ENCODE measurements at places on chromosomes 1 and 21. TPM values are rescaled to one million over a fixed set of nuclear protein-coding genes. Genes with fewer than 3 reads are reported as not detected.
A peak's percentile ranks its signal among the peaks of the same experiment; 100 is the strongest.

- DNase-seq, result peak; percentile 7
Measured at GRCh38 chr21:45295576-45296365, 8.1 kb upstream of the POFUT2 start.

DNA sequence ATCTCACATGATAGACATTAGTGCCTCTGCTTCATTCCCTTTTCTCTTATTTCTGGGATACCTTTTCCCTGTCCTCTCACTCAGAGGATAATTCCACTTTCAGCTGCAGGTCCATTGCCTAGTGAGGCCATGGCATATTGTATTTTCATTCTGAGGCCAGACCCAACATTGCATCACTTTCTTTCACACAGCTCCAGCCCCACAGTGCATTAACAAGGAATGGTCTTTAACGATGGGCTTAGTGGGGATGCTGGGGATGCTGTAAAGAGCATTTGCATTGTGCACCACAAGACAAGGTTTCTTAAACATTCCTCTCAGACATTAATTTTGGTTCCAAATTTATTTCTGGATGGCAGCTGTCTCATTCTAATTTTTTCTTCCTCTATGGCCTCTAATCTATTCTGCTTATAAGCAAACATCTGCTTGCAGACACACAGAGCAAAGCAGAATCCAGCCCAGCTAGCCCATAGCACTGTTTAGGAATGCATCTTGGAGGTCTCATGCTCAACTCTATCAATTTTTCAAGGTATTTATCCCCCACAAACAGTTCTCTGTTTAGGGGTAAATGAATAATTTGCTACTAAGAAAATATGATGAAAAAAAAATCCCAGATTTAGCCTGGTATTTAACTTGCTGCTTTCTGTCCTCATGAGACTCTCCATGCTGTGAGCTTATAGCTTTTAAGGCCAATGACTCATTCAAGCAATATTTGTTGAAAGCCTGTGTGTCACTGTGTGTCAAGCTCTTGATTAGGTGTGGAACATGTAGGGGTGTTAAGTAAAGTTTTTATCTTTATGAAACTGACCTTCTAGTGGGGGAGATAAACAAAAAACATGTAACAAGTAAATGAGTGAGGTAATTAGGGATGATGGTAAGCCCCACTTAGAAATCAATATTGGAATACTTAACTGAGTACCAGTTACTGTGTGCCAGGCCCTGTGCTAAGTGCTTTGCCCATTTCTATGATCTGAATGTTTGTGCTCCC is 44.5 kb upstream of the CCDC190 start:
- no peak for DNase-seq

GRCh38 chr1:41006942-41007865 is 14.3 kb downstream of the SLFNL1 start:
- no peak for DNase-seq

- no peak for DNase-seq
Measured at GRCh38 chr1:234899041-234899729, 229.5 kb downstream of the TOMM20 start.

- no peak for DNase-seq
Measured at GRCh38 chr1:201783572-201783971, 45.4 kb upstream of the IPO9 start.

DNA sequence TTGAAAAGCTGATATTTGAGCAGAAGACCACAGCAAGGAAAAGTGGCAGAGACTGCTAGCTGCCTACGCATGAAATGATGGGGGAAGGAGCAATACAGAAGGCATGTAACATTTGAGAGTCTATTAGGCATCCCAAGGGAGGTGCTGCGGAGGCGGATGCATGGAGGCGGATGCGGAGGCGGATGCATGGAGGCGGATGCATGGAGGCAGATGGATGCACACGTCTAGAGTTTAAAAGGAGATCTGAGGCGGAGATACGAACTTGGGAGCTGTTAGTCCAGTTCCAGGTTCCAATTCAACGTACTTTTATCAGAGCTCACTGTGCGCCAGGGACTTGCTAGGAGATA is 744 bp upstream of the DDX20 start:
- peak; percentile 24 for DNase-seq

- DNase-seq, result no peak
Measured at GRCh38 chr1:212106286-212106792, 70.8 kb downstream of the DTL start.

GRCh38 chr1:33093004-33093403 is 12.1 kb downstream of the AZIN2 start:
- no peak for DNase-seq

DNA sequence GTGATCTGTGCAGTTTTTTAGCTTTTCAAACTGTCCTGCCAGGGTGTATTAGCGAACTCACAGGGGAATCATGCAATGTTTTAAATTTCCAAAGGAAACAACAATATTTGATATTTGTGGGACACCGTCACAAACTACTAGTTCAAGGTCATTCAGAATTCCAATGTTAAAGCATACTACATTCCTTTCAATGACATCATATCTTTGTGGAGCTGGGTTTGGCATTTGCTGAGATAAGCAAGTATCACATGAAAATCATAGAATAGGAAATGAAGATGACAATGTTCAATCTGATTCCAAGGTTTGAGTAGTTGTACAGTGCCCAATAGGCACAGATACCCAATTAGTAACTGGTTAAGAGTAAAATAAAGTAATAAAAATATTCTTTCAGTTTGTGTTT is 35.6 kb downstream of the NUF2 start:
- no peak for DNase-seq

GRCh38 chr1:227416156-227416830 is 98.0 kb upstream of the CDC42BPA start:
- DNase-seq, result no peak

- no peak for DNase-seq
Measured at GRCh38 chr1:243399561-243400155, 143.8 kb downstream of the SDCCAG8 start.

- DNase-seq, result no peak
Measured at GRCh38 chr1:235199441-235199840, 38.4 kb upstream of the RBM34 start.

DNA sequence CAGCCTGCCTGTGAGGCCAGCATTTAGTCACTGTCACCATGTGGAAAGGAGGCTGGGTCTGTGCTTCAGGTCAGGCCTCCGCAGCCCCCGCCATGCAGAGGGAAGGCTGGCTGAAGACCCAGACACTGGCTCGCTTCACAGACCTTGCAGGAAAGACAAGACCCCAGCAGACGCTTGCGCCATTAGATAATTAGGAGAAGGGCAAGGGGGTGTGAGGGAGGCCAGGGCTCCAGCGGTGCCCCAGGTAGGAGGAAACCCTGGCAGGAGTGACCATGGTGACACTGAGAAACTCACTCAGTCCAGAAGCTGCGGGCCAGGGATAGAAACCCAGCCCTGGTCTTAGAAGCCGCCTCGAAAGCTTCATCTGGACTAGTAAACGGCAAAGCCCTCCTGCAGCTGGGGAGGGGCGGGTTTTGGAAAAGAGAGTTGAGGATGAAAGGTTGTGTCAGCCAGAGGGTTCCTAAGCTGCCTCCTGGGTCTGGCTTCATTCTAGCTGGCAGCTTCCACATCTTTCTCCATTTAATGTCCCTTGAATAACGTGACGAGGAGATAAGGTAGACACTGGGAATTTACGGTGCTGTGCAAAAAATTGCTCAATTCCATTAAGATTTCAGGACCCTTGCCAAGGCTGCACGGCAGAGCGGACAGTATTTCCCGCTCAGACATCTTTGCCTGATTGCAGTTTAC is 294.1 kb upstream of the VAMP3 start:
- no peak for DNase-seq

GRCh38 chr1:67815303-67816094 is 17.8 kb downstream of the GNG12 start:
- DNase-seq, result peak; percentile 52

DNA sequence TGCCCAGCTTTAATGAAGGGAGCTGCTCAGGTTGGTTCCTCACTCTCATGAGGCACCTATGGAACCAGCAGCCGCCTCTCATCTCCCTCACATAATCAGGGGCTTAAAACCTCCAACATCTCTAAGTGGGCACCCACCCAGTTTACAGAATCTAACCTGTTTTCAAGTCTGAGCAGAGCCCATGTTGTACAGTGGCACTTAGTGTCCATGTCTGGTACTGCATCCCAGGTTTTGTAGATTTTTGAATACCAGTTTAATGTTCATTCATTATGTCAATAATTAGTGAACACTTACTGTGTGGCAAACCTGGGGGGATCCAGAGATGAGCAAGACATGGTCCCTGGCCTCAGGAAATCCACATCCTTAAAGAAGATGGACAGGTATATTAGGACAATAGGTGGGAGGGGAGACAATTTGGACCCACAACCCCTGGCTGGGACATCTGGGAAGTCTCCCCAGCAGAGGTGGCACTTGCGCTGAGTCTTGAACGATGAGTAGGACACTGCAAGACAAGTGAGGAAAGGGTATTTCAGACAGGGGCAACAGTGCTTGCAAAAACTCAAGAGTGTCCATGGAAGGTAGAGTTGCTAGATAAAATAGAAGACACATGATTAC is 83.3 kb downstream of the LACTBL1 start:
- no peak for DNase-seq

DNA sequence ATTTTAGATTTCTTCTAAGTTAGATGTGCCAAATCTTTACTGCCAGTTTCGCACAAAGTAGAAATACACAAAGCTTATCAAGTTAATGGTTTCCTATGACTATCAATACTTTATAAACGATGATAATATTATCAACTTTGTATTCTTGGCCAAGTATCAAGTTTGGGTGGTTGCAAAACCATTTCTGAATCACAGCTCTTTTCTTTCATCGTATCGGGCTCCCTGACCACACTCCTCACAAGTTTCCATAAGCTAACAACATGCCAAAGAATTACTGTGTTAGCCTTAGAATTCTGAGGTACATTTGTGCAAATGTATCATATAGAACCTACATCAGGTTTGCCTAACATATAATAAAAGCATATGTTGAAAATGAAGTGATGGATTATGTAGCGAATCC is 311.0 kb downstream of the KCTD3 start:
- no peak for DNase-seq

DNA sequence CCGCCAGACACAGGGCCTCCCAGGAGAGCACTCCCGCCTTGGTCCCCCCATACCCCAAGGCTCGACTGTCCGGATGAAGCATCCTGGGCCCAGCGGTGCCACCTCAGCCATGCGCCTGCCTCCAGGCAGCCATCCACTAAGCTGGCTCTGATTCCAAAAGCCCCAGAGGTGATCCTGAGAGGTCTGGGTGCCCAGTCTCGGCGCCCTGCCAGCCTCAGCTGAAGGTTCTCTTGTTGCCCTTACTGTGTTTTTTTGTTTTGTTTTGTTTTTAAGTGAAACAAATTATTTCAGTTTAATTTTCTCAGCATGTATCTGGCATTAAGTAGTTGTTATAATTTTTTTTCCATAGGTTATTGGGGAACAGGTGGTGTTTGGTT is 44.9 kb downstream of the NUAK2 start:
- no peak for DNase-seq

DNA sequence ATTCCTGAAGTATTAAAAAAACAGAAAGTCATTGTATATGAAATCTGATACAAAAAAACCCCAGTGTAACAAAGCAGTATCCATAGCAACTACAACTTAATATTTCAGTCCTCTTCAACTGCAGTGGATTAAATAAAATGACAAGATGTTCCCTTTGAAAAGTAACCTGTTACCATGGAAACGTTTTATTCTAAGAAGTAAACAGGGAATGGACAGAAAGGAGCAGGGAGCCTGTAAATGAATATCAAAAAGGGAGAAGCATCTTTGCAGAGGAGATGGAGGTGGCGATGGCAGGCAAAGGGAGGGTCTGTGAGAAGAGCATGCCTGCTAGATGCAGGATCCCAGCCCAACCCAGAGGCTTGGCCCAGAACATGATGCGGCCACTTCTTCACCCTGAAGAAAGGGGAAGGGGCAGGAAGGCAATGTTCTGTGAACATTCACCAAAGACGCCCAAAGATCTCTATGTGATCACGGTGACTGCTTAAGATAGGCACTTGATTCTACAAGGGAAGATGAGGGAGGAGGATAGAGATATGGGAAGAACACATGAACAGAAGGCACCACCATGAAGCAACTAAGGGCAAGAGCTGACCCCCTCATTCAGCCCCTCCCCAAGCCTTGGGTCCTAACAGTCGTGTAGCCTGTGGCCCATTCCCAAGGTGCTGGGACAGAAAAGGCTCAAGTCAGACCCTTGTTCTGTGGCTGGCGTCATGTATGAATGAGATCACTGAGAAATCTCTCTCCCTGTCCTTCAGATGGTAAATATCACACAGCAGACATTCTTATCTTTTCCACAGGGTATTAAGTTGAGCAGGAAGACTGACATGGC is 200.0 kb downstream of the SLC45A1 start:
- no peak for DNase-seq

DNA sequence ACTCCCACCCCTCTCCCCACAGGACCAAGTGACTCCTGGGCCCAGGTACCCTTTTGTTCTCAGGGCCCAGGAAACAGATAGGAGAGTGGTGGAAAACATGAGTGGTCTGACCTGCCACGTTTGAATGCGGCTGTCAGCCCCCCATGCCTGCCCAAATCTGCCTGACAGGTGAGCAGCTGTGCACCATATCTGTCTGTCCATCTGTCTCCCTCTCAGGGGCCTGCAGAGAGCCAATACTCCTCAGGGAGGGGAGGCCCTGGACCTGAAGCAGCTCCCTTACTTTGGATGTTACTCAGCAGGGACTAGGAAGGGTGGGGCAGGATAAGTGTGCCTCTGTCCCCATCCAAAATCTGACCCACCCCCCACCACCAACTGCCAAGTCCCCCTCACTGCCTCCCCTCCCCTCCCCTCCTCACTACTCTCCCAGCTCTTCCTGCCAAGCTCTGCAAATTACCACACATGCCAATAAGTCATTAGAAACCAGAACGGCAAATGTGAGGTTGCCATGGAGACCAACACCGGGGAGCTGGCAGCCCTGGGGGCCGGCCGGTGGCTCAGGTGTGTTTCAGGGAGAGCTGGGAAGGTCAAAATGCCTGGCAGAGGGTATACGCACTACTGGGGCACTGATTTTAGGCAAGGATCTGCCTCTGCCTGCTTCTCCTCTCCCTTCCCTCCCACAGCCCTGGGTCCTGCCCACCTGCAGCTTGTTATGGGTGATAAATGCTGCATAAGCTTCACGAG is 11.5 kb downstream of the LRRN2 start:
- no peak for DNase-seq

- DNase-seq, result no peak
Measured at GRCh38 chr1:223355699-223356098, 8.3 kb downstream of the SUSD4 start.

DNA sequence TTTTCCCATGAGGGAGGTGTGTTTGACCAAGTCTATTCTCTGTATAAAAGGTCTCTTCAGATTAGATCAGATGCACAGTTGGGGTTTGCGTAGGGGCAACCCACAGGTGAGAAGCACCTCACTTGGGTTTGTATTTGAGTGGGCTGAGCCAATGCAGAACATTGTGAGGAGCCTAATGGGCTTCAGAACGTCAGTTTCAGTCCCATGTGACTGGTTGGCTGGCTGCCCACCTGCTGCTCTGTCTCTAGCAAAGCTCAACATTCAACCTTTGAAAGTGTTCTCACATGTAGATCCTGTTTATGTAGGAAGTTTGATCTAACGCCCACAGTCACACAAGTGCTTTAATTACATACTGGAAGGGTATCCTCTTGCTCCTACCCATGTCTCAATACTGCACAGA is 105.5 kb downstream of the FASLG start:
- DNase-seq, result no peak

Gene KLHDC8A
- 2.2 TPM for total RNA-seq

Gene CLCA4
- total RNA-seq, result 0.20 TPM

Gene TNNT2
- total RNA-seq, result 69.8 TPM

Gene ERVH48-1
- total RNA-seq, result not detected

Gene KLHL12
- 26.8 TPM for total RNA-seq

Gene FCRL5
- total RNA-seq, result 0.14 TPM

Gene ADGRB2
- total RNA-seq, result 6.0 TPM
